Stimulated activated CD8-positive, alpha-beta memory T cell treated with anti-CD3 and anti-CD28 coated beads, Interleukin-4, amount 100 ng/mL, for 24 hours (primary cell): ENCODE measurements at places on chromosomes 3 and 15.

GRCh38 chr15:94485148-94485719 lies 253.9 kb downstream of the MCTP2 start:
- DNase-seq, result no peak

DNA sequence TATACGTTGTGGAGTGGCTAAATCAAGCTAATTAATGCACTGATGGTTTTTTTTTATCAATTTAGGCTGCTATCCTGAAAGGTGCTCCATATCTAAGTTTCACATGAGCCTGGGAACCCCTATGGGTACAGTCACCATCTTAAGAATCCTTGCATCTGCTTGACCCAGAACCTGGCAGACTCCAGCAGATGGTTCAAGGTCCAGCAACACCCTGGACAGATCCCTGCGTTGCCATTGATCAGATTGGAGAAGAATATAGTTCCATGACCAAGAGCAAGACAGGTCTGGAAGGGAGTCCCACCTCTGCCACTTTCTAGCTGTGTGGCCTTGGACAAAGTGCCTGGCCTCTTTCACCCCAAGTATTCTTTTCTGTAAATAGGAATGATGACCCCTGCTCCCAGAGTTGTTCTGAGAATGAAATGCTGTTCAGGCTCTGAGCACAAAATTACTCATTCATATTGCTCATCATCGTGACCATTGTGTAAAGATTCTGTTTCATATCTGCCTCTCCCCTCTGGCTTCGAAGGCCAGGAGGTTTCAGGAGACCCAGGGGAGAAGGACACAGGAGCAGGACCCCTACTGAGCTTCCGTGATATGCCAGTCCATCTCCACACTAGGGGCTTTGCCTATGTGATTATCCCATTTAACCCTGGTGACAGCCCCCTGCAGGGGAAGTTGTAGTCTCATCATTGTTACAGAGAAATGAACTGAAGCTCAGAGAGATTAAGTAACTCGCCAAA lies 30.0 kb upstream of the TSEN2 start:
- DNase-seq, result no peak

- DNase-seq, result no peak
Measured at GRCh38 chr3:77038930-77039605, 831 bp upstream of the ROBO2 start.

DNA sequence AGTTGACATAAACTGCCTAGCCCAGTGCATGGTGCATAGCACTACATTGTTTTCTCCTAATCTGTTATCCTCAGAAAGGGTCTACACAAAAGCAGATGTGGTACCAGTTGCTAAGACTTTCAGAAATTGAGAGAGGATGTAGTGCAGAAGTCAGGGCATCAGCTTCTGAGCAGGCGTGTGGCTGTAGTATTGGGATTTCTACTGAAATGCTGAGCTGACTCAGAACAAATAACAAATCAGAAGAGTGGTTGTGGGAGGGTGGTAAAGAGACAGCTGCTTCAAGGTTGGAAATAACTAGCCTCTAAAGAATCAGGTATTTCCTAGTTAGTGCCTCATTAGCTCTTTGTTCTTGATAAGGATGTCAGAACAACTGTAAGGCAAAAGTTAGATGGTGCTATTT lies 161.3 kb downstream of the AKAP13 start:
- DNase-seq, result no peak

DNA sequence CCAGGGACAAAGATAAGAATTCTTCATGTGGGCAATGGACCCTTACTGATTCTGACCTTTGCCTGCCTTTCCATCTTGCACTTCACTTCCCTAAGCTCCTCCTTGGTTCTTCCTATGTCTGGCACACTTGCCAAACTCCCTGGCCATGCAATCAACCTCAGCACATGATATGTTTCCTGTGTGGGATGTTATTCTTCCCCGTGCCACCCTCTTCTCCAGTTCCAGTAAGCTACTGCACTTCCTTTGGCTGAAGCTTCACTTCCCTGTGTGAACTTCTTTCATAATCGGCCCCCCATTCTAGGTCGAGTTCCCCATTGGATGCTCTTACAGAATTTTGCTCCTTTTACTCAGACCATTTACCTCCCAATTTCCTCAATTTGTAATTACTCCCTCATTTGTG lies 10.7 kb upstream of the TASOR start:
- no peak for DNase-seq
